ENCODE measurements at places on chromosomes 2 and 18. TPM values are rescaled to one million over a fixed set of nuclear protein-coding genes. Genes with fewer than 3 reads are reported as not detected.
A peak's percentile ranks its signal among the peaks of the same experiment; 100 is the strongest.

- no peak for DNase-seq
Measured at GRCh38 chr18:69956665-69957620, 9.3 kb upstream of the CD226 start.

- DNase-seq = no peak
Measured at GRCh38 chr18:77052983-77053309, 79.6 kb downstream of the MBP start.

DNA sequence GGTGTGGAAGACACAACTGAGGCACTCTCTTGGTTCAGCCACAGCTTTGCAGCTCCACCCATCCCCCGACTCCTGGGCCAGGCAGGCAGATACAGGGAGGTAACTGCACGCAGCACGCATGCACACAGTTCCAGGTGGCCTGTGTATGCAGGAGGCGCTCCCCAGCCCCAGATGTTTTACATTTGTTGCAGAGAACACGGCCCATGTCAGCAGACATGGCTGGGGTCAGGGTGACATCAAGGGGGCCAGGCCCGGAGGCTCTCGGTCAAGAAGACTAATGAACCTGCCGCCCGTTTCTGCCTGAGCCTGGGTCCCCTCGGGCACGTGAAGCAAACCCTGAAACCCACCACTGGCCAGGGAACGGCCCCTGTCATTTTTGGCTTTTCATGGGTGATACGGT lies 57.3 kb downstream of the TWIST2 start:
- no peak for DNase-seq

- DNase-seq = no peak
Measured at GRCh38 chr2:193783681-193784080, 1588.9 kb upstream of the TMEFF2 start.

GRCh38 chr2:179057737-179058136 lies 7.8 kb upstream of the CCDC141 start:
- no peak for DNase-seq

DNA sequence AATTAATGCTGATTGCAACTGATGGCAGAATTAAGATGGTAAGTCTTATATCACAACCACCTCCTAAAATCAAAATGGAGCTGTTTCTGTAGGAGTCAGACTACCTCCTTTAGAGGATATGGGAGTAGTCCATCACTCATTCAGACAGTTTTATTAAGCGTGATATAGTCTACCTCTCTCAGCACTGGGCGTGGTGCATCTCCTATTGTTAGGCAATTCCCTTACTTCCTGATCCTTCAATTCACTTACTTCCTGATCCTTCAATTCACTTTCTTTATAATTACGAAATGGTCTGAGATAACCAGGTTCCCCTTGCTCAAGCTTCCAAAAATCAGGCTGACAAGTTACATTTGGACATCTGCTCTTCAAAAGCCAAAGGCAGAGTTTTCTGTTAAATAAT lies 31.9 kb downstream of the ATP8B1 start:
- no peak for DNase-seq

DNA sequence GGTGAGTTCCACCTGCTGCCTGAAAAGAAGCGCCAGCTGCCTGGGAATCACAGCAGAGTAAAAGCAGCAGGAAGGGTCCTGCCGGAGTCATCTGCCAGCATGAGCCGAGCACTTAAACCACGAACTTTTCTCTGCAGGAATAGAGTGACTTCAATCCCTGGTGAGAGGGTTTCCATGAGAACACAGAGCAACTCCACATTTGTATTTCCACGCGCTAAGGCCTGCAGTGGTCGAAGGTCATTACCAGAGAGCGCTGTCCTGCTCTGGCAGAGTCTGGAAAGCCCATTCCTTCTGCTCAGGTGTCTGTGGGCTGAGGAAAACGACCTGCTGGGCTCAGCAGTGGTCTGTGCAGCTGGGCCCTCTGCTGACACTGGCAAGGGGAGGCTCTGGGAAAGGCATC lies 6.7 kb downstream of the PASK start:
- DNase-seq = no peak

DNA sequence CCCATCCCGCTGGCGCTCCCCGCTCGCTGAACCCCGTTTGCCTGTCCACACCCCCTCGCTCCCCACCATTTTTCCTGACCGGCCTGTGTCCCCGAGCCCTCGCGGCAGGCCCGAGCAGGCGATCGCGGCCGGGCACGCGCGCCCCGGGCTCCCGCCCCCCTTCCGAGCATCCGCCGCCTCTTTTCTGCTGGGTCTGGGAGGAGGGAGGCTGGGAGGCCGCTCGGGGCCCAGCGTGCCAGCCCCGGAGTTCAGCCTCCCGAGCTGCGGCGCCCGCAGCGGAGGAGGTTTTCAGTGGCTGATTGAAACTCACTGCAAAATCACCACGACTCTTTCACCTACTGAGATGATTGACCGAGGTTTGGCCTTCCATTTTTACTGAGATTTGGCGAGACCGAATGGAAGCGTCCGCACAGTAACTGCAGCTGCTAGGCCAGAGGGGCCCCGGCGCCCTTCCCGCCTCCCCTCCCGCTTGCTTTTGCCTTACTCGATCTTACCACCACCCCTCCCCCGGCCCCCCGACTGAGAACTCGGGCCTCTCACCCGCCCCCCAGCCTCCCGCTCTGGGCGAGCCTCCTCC lies 4.8 kb downstream of the SOX11 start:
- peak; percentile 52 for DNase-seq

DNA sequence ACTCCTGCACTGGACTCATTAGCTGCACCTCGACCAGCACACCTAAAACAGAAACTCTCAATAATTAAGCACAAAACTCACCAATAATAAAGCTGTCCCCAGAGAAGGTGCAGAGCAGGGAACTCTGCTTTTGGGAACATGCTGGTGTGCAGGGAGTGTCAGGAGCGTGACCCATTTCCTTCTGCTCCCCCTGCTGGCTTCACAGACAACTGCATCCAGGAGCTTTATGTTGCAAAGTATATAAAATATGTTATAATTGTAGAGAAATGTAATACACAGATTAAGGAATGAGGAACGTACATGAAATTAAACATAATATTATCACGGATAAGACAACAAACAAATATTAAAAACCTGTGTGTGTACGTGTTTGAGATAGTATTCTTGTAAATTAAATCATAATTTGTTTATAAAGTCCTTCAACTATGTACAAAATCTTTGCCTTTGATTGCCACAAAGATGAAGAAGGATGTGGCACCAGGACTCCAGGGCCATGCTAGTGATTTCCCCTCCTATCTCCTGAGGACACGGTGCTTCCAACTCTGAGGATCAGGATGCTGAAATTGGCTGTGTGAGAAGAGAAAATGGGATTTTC lies 68.6 kb upstream of the MAL start:
- peak; percentile 4 for DNase-seq

DNA sequence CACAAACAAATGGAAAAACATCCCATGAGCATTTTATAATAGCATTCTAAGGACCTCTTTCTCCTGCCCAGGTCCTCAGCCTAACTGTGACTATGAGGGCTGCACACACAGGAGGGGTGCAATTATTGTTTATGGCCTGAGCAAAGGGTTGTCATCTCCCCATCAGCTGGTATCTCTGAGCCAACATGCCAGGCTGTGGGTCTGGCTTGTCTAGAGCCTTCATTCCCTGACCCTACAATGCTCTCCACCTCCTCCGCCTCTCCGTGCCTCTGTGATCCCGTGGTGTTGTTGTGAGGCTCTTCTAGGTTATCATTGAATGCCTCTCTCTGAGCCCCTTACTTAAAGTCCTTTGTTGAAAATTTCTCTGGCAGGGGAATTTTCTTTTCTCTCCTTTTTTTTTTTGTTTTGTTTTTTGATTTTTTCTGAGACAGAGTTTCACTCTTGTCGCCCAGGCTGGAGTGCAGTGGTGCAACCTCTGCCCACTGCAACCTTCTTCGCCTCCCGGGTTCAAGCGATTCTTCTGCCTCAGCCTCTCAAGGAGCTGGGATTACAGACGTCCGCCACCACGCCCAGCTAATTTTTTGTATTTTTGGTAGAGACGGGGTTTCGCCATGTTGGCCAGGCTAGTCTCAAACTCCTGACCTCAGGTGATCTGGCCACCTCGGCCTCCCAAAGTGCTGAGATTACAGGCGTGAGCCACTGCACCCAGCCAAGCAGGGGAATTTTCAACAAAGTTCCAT lies 126.4 kb downstream of the SMAD7 start:
- DNase-seq = no peak

- DNase-seq = no peak
Measured at GRCh38 chr2:100935372-100935752, 66.7 kb upstream of the RPL31 start.

DNA sequence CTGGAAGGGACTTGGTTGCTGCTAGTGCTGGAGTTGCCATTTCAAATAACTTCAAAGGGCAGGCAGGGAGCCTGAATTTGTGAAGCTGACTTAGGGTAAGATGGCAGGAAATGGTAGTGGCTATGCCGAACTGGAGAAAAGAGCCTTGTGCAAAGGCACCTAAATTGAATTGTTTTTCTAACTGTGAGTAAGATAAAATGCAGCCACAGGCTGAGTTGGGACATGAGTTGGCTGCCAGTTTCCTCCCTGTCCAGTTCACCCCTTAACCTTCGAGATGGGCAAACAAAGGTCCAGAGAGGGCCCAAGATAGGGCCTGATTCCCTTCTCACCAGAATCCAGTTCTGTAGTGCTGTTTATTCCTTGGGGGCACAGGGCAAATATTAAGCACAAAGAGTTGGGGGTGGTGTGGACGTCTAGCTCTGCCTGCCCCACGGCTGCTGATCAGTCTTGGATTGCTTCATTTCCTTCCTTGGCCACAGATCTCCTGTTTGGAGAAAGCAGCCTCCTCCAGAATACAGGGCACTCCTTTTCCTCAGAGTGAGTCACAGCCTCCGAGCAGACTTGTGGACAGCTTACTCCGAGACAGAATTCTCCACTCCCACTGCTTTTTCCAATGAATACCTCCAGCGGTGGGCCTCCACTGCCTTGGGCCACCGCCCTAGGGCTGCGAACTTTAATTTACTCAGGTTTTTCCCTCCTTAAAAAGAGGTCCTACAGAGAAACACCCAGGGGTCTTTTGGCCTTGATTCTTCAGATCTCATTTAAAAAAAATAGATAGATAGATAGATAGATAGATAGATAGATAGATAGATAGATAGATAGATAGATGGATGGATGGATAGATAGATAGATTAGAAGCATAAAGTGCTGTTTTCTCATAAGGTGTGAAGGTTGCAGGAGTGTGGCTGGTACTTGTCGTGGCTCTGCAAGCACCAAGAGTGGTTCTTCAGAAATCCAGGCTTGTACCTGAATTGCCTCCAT lies 18.4 kb upstream of the SLC20A1 start:
- peak; percentile 62 for DNase-seq

DNA sequence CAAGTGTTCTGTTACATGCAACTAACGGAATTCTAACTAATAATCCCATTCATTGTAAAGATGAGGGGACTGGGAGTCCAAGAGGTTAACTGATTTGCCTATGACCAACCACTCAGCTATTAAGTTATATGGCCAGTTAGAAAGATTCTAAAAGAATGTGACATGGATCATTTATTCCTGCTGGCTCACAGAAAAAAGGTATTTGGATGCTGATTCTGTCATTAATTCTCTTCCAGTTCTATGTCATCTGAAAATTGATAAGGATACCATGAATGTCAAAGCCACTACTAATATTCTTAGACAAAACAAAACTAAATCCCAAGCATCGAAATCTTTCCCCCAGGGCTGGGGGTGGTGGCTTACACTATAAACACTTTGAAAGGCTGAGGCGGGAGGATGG lies 41.2 kb upstream of the GORASP2 start:
- DNase-seq = no peak

DNA sequence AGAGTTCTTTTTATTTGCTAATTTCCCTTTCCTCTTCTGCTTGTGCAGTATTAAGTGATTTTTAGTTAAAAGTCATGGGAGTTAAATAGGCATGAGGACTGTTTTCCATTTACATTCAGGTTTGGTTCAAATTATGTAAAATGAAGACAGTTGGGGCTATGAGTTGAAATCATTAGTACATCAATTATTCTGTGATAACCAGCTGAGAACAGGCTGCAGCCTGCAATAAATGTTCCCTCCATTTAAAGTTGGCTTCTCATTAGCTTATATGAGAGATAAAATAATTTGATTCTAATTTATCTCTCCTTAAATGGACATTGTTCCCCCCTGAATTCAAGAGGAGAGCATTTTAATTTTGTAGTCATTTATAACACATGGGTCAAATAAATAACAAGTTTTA lies 48.3 kb downstream of the RHBDD1 start:
- no peak for DNase-seq

- no peak for DNase-seq
Measured at GRCh38 chr2:190843890-190844699, 36.5 kb upstream of the GLS start.

GRCh38 chr2:26223018-26223417 lies 21.4 kb downstream of the HADHA start:
- no peak for DNase-seq

GRCh38 chr2:159249990-159250715 lies 36.4 kb downstream of the WDSUB1 start:
- DNase-seq = peak; percentile 43

DNA sequence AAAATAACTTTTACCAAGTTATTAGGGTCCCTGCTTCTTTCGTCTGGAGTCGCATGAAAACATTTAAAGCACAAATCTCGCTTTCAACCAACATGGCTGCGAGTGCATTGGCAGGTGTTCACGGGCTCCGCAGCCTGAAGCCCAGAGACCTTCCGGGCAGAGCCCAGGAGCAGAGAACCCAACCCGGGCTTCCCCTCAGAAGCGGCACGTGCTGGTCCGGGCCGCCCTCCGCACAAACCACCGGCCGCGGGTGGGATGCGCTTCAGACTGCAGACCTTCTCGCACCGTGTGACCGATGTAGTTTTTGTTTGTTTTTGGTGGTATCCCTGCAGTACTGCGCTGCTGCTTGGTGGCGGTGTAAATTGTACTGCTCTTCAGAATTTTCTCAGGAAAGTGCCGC lies 105.6 kb upstream of the TPO start:
- DNase-seq = no peak

DNA sequence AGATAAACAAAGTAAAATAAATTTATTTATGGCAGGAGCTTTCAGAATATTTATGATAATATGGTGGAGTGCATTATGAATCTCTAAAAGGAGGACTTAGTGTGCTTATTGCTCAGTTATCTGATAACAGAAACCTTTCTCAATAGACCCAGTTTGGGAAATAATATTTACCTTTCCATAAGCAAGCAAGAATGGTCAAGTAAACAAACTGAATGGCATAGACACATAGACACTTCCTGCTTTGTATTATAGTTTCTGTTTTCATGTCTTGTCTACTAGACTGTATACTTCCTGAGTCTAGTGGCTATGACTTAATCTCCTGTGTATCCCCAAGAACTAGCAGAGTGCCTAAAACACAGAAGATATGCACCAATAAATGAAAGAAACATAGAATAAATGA lies 87.8 kb downstream of the UPP2 start:
- no peak for DNase-seq

The TRIM43 gene
- 0.11 TPM for polyA plus RNA-seq

The EIF2AK3 gene
- 25.4 TPM for polyA plus RNA-seq

The KIF3C gene
- polyA plus RNA-seq = 6.8 TPM

The MBP gene
- 13.2 TPM for polyA plus RNA-seq

The LRRFIP1 gene
- 95.0 TPM for polyA plus RNA-seq

The LYG2 gene
- not detected for polyA plus RNA-seq

The CYP27A1 gene
- polyA plus RNA-seq = 20.1 TPM

The FBXO48 gene
- 1.9 TPM for polyA plus RNA-seq

The LTBP1 gene
- polyA plus RNA-seq = 67.4 TPM

The TCF23 gene
- 0.36 TPM for polyA plus RNA-seq

The ARHGEF4 gene
- 7.2 TPM for polyA plus RNA-seq
